ENCODE measurements at places on chromosomes 12 and 14. TPM values are rescaled to one million over a fixed set of nuclear protein-coding genes. Genes with fewer than 3 reads are reported as not detected.
A peak's percentile ranks its signal among the peaks of the same experiment; 100 is the strongest.

The DGKA gene
- 16.9 TPM for total RNA-seq

The CLEC1B gene
- not detected for total RNA-seq

The SLC35F4 gene
- not detected for total RNA-seq

The TMED10 gene
- total RNA-seq: 201 TPM

The OR11G2 gene
- not detected for total RNA-seq

The P2RX4 gene
- 8.9 TPM for total RNA-seq

The CNTN1 gene
- not detected for total RNA-seq

The CPNE8 gene
- total RNA-seq: 14.4 TPM

The TSPAN19 gene
- total RNA-seq: not detected

The ARG2 gene
- 16.0 TPM for total RNA-seq

The NFKBIA gene
- 97.9 TPM for total RNA-seq

The KRT77 gene
- not detected for total RNA-seq

DNA sequence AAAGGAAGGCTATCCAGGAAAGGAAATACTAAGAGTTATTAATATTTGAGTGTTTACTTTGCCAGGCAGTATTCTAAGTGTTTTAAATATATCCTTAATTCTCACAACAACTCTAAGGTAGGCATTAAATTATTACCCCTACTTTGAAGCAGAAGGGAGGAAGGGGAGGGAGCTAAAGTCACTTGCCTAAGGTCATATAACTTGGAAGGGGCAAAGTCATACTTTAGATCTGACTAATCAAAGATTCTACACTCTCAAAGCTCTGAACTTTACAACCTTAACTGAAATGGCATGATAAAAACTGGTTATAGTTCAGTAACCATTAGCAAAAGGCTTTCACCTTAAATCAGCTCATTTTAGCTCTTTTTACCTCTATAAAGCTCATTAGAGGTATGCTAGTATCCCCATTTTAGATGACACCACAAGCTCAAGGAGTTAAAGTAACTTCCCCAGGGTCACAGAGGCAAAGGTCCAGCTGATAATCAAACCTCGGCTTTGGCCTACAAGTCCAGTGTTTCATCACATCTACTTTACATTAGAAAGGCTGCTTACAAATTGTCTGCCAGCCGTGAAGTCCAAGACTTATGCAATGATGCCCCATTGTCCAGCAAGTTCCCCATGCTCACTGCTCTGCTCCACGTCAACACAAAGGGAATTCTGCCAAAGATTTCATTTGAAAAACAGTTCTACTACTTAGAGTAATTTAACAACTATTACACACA lies 223.9 kb downstream of the MED13L start:
- peak; percentile 66 for DNase-seq

GRCh38 chr14:35231207-35231760 lies 60.9 kb upstream of the PSMA6 start:
- DNase-seq: no peak

DNA sequence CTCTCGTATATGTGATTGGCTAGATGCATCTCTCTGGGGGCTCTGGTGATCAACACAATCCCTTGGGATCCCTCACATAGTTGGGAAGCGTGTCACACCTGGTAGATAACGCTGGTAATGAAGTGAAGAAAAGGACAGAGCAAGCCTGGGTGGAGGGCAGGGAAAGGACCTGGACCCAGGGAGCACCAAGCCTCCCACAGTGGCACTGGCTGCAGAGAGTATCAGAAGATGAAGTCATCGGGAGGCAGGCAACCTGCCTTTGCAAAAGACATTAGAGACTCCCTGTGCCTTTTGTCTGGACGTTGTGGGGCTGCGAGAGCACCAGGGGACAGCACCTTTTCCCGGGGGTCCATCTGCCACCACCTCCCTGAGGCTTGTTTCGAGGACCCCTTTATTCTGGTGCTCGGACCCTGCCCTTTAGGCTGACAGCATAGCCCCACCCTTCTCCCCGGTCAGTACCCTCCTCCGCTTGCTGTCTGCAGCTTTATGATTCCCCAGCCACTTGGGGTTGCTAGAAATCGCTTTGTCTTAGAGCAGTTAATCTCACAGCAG lies 116.4 kb downstream of the EML1 start:
- DNase-seq: no peak

DNA sequence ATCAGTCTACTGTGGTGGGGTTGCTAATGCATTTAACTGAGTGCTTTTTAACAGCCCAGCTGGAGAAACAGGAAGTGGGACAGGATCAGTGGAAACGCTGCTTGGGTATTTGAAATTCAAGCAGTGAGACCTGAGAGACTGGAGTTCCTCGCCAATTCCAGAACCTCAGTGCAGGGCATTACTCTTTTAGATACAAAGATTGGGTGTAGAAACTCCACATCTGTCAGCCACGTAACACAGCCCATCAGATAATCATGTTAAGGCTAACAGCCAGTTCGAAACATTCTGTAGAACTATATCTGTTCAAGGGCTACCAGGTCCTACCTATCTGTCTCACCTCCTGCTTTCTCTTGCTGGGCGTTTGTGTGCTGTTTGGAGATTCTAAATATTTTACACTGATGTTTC lies 45.5 kb downstream of the RAD52 start:
- no peak for DNase-seq

GRCh38 chr12:94982456-94982855 lies 21.0 kb downstream of the NDUFA12 start:
- peak; percentile 7 for DNase-seq

DNA sequence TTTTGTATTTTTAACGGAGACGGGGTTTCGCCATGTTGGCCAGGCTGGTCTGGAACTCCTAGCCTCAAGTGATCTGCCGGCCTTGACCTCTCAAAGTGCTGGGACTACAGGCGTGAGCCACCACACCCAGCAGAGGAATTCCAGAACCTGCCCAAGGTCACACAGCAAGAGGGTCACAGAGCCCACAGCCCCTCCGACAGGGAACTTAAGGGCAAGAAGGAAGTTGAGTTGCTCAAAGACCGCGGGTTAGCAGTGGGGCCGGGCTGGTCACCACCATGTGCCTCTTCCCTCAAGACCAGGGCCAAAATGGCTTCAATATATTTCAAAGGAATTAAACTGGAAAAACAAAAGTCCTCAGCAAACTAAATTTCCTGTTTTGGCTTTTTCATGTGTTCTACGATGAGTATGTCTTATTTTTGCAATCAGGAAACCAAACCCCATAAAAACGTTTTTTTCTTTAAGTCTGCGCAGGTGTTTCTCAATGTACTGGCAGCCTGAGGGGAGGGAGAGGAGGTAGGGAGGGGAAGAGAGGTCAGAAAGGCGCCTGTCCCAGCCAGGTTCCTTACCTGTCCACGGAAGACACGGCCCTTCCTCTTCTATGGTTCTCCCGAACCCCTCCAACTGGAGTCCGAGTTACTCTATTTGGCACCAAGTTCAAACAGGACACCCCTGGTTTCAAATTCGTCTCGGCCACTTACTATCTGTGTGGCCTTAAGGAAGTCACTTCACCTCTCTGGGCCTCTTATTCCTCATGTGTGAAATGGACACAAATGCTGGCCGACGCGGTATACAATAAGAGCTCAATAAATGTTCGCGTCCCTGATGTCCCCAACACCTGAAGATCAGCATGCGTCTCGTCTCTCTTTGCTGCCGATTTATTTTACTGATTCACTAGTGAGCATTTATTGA lies 778 bp downstream of the SLC8B1 start:
- no peak for DNase-seq

- DNase-seq: no peak
Observed at GRCh38 chr14:94970941-94971730, 186.2 kb downstream of the DICER1 start.
